ENCODE measurements at places on chromosomes 11 and 22.

DNA sequence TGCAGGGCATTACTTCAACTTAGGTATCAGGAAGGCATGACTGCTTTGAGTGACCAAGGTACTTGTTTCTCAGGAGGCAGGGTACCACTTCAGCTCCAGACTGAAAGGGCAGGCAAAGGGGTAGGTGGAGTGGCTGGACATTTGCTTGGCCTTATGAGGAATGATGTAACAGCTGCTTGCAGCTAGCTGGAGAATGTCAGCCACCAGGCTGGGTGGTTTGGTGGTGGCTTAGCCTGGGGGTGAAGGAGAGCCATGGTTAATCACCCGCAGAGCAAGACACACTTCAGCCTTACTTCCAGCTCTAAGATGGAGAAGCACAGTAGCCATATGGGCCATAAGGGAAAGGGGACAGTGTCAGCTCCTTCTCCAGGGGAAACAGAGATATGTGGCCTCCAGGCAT is 146.1 kb downstream of the APIP start:
- no peak for DNase-seq

GRCh38 chr22:22946131-22946530 is 58.5 kb downstream of the IGLL5 start:
- DNase-seq: no peak

DNA sequence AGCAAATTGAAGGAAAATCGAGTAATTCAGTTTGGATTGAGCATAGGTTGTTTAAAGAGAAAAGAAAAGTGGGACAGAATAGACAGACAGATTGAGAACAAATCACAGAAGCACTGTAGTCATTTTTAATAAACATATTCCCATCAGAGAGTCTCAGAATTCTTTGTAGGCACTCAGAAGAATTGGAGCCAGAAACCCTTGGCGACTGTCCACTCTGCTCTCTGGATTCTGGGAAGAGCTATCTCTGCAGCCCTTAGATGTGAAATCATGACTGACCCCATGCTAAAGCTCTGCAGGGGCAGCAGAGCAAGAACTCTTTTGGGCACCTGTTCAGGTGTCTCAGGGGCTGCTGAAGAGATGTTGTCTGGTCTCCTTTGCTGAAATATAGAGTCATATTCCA is 223.7 kb upstream of the KIRREL3 start:
- DNase-seq: no peak

GRCh38 chr11:45926001-45926401 is 3.5 kb downstream of the LARGE2 start:
- DNase-seq: no peak

- DNase-seq: no peak
Observed at GRCh38 chr22:24432059-24432853, 4.9 kb downstream of the ADORA2A start.

Measured in cerebellar nuclear complex (tissue), 1 donor.